Caki2 (cell line): ENCODE measurements at places on chromosomes 5 and 9.
A peak's percentile ranks its signal among the peaks of the same experiment; 100 is the strongest.

- DNase-seq = peak; percentile 26
Measured at GRCh38 chr5:159510282-159510681, 180.0 kb upstream of the IL12B start.

DNA sequence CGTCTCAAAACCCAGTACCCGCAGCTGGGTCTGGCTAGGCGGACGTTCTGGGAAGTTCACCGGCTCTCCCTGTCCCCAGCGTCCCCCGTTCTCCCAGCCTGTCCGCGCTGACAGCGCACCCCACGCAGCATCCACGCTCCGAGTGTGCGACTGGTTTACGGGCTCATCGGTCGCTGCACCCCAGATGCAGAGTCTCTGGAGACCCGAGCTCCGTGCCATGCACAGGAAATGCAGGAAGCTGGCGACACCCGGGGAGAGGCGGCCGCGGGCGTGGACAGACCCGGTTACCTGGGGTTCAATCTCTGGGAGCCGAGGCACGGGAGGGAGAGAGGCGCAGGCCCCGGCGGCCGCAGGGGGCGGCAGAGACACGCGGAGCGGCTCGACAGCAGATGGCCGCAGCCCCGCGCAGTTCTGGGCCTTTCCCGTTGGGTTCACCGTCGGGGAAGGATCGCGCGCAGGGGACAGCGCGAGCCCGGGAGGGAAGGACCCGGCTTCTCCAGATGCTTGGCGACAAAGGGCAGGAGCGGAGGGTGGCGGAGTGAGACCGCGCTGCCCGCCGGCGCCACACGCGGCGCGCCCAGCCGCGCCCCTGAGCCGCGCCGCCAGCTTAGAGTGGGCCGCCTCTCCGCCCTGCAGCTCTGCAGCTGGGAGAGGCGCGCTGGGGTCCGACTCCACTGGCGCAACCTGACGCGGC is 558 bp downstream of the SHROOM1 start:
- DNase-seq = peak; percentile 73

GRCh38 chr9:82116556-82116955 is 128.0 kb downstream of the SPATA31D1 start:
- DNase-seq = no peak

GRCh38 chr5:96629774-96630173 is 32.4 kb upstream of the CAST start:
- DNase-seq = peak; percentile 45

- no peak for DNase-seq
Measured at GRCh38 chr5:176948458-176948857, 49.3 kb upstream of the HK3 start.

DNA sequence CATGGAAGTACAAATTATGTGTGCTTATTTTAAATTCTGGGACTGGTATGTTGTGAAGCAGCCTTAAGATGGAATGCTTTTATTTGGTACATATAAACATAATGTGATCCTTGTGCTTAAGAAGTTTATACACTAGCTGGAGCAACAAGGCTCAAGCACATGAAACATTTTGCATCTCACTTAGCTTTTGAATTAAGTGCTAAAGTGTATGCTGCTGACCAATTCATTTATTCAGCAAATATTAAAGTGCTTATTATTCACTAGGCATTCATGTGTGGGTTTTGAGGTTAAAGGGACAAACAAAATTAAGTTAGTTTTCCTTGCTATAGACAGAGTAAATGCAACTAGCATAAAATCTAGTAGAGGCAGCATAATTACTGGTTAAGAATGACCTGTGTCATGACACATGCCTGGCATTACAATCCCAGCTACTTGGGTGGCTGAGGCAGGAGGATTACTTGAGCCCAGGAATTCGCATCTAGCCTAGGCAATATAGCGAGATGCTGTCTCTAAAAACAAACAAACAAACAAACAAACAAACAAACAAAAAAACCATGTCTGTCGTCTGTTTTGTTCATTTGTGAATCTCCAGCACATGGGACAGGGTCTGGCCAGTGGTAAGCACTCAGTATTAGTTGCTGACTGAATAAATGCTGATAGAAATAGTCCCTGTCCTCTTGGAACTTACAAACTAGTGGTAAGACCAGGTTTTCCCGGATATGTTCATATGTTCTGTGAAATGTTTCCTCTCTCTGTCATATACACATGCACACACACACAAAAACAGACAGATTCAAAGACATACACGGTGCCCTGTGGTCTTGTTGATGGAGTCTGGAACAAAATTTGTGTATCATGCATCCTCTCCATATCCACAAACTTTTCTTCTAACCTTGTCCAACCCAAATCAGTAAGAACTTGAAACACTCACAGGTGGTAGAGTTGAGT is 41.9 kb upstream of the TNFAIP8 start:
- no peak for DNase-seq

DNA sequence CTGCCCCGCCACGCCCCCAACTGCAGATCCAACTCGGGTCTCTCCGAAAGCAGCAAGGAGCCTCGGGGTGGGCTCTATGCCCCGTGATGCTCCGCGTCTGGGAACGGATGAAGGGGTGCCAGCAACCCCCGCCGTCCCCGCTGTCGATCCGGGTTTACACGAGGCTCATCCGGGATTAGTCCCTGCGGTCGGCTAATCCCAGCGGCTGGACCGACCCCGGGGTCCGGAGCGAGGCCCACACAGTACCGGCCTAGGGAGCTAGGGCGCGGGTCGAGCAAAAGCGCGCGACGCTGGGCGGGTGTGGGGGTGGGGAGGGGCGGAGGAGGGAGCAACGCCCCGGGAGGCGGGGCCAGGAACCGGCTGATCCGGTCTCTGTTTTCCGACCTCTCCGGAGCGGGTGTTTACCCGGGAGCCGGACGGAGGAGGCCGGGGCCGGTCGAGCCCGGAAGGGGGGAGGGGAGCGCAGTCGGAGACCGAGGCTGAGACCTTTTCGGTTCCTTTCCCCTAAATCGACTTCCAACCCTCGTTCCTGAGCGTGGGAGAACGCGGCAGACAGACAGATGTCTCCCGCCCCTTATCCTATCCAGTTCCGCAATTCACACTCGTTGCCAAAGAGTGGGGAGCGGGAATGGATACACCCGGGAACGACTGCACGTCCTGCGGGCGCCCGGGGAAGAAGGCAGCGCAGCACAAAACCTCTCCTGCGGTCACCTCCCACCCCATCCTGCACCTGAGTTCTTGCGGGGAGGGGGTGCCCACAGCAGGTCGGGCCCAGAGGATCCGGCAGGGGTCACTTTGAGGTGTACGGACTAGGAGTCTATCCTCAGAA is 28.6 kb downstream of the PCDH1 start:
- DNase-seq = peak; percentile 79
